ENCODE measurements at places on chromosomes 3 and 15.
A peak's percentile ranks its signal among the peaks of the same experiment; 100 is the strongest.

GRCh38 chr3:58317811-58318210 lies 11.5 kb downstream of the HTD2 start:
- DNase-seq: no peak

- DNase-seq: no peak
Measured at GRCh38 chr3:51802106-51802703, 23.2 kb upstream of the IQCF6 start.

- no peak for DNase-seq
Measured at GRCh38 chr3:36364260-36364659, 16.0 kb upstream of the STAC start.

GRCh38 chr3:7788881-7789280 lies 712.7 kb upstream of the LMCD1 start:
- DNase-seq: no peak

GRCh38 chr15:35522061-35522460 lies 23.9 kb downstream of the DPH6 start:
- DNase-seq: no peak

DNA sequence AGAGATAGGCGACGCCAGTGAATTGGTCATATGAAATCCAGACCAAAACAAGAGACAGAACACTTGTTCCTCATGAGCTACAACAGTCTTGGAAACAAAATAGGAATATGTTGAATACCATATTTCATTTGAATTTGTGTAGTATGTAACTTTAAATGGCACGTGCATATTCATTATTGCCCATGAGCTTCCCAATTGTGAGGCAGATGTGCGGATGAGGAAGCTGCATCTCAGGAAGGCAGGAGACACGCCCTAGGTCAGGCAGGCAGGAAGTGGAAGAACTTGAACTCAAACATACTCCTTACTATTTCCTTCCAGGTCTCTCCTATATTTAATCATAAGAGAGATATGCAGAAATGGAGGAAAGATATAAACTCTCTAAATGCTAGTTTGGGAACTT lies 106.8 kb upstream of the SLC2A2 start:
- DNase-seq: no peak

DNA sequence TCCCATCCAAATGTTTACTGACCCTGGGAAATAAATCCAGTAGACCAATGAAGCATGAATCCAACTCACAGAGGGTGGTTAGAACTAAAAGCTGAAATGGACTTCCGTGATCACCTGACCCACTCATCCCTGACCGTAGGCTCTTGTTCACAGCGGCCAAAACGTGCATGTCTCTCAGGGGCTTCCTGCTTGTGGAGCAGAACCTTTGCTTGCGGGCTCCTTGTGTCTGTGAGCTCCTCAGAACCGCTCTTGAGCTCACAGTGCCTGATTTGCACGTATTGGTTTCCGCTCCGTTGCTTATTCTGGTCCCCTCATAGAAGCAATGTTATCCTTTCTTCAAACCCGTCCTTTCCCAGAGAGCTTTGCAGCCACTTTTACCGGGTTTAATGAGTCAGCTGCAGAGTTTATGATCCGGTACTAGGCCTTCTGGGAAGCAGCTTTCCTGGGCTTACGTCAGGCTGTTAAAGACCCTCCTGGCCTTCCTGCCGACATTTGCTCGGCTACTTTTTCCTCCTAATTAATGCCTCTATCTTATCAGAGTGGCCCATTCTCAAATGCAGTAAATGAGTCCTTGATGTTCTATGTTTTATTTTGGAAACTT lies 35.4 kb downstream of the LIPC start:
- peak; percentile 48 for DNase-seq

DNA sequence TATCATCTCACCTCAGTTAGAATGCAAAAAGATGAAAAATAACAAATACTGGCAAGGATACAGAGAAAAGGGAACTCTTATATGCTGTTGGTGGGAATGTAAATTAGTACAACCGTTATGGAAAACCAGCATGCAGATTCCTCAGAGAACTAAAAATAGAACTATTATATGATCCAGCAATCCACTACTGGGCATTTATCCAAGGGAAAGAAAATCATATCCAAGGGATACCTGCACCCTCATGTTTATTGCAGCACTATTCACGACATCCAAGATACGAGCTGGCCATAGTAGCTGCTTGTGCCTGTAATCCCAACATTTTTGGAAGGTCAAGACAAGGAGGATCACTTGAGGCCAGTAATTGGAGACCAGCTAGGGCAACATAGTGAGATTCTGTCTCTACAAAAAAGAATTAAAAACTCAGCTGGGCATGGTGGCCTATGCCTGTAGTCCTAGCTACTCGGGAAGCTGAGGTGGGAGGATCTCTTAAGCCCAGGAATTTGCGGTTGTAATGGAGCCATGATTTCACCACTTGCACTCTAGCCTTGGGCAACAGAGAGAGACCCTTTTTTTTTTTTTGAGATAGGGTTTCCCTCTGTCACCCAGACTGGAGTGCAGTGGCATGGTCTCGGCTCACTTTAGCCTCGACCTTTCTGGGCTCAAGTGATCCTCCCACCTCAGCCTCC lies 26.6 kb downstream of the USP50 start:
- DNase-seq: no peak

- no peak for DNase-seq
Measured at GRCh38 chr3:69425249-69425648, 39.4 kb upstream of the FRMD4B start.

- no peak for DNase-seq
Measured at GRCh38 chr15:72970933-72971760, 81.1 kb upstream of the NEO1 start.

DNA sequence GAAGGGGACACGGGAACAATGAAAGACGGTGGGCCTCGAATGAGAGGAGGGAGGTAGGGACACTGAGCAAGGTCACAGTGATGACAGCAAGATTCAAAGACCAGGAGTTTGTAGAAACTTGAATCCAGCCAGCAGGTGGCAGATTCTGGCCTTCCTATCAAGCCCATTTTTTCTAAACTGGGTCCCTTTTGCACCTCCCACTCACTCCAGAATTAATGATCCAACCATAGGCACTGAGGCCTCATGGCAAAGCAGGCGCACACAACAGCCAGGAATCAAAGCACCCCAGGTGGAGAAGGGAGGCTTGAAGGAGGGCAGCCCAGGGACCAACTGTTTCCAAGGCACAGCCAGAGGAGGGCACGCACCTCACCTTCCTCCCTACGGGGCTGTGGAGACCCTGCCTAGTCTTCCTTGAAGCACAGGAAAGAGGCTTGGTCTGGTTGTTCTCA lies 90.2 kb downstream of the ANP32A start:
- DNase-seq: peak; percentile 12

- no peak for DNase-seq
Measured at GRCh38 chr3:112894258-112894657, 47.6 kb upstream of the CD200R1L start.

GRCh38 chr3:134721214-134721613 lies 70.4 kb upstream of the KY start:
- DNase-seq: no peak

- DNase-seq: no peak
Measured at GRCh38 chr3:38645076-38645475, 4.4 kb downstream of the SCN5A start.

GRCh38 chr15:99564221-99565048 lies 1.3 kb upstream of the MEF2A start:
- peak; percentile 77 for DNase-seq

- DNase-seq: no peak
Measured at GRCh38 chr15:29859293-29859692, 37.0 kb upstream of the TJP1 start.

DNA sequence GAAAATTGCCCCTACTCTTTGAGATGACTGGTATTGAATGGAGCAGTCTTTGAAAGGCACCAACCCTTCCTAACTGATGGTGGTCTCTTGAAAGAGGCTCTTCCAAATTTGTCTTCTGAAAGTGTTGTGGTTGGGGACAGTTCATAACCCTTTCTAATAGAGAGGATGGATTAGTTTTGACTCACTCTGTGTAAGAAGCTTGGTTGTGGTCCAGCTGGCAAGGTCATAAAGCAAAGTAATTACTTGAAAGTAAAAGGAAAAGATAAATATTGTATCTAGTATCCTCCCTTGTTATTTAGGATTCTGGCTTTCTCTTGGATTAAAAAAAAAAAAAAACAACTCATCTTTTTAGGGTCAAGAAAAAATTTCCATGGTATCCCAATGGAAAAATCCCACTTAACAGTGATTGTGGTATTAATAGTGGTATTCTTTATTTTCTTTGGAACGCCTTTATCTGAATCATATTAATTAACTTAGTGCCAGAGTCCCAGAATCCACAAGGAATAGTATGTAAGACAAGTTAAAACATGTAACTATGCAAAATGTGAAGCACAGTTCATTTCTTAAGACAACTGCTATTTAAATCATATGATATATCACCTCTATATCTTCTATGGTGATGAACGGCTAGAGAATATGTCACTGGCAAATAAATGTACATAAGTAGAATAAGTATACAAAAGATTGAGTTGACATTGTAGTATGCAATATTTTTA lies 469.3 kb upstream of the CDIN1 start:
- no peak for DNase-seq

DNA sequence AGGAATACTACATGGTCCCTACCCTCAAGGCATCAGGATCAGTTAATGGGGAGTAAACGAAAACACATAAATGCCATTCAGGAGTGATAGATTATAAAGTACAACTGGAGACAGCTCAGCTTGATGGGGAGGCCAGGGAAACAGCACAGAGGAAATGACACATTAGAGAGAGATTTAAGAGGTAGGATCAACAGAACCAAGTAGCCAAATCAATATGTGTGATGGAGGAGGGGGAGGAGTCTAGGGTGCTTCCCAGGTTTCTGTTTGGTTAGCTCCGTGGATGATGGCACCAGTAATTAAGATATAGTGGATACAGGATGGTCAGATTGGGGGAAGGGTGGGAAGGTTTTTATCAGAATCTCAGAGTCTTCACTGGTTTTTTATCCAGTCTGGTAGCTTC lies 229.5 kb upstream of the ROPN1 start:
- no peak for DNase-seq

DNA sequence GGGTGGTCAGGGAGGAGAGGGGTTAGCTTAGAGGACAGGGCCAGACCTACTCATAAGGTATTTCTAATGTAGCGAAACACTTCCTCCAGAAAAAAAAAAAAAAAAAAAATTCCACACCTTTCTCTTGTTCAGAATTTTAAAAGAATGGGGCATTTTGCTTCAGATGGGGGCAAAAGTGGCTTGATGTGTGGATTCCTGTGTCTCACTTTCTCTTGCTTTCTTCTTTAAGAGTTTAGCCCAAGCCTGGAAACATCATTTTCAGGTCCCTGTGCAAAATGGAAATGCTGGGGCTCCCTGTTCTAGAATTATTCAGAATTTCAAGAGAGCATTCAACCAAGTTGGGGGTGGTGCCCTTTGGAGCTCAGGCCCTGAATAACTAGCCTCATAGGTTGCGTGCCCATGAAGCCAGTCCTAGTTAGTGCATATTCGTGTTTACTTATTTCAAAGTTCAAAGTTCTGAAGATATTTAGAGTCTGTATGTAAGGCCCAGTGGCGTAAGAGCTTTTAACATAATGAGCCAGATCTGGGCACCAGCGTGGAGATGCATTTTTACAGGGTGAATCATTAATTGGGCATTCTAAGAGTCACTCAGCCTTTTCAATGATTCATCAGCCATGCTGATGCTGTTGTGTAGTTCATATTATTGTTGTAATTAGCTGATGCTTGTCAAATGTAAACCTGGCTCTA lies 104.5 kb downstream of the RPLP1 start:
- no peak for DNase-seq

DNA sequence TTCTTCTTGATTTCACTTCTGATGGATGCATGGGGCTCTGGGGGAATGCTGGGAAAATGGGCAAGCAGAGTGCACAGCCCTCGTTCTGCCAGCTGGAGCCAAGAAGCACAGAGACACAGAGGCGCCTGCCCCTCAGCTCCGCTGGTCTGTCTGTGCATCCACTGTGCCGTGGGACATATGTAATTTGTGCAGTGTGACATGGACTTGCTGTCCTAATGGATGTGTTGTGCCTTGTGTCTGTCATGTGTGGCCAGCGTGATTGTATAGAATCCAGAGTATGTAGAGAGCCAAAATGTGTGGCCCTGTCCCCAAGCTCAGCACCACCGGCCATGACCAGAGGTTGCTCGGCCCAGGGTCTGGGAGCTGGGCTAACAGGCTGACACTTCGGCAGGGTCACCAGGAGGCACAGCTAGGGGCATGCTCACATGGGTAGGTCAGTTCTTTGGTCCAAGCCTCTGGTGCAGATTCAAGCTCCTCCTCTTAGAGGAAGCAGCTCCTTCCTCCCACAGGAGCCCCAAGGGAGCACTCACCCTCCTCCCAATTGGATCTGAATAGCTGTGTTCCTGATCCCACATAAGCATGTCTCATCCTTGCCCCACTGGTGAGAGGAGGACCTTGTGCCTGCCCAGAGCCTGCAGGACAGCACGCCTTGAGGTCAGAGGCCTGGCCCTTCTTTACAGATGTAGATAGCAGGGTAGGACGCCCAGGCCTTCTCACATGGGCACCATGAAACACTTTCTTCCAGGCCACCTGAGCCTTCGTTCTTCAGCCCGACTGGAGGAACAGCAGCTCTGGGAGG lies 100.8 kb upstream of the ABHD17C start:
- no peak for DNase-seq

GRCh38 chr3:126259411-126260391 lies 79.3 kb upstream of the ALDH1L1 start:
- no peak for DNase-seq

- no peak for DNase-seq
Measured at GRCh38 chr3:133474817-133475216, 75.0 kb downstream of the BFSP2 start.

DNA sequence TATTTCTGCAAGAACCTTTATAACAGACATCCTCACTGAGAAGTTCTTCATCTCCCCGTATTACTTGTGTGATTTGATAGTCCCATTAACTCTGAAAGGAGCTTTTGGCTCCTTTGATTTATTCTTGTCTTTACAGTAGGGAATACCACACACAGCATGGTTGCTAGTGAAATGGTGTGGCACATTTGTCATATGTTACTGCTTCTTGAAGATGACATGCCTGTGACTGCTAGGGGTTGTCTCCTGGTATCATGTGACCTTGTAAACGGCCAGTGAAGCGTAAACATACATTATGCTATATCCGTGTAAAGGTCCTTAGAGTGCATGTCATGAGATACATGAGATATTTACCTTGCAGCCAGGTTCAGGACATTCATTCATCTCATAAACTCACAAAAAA lies 197.9 kb downstream of the RYR3 start:
- no peak for DNase-seq

DNA sequence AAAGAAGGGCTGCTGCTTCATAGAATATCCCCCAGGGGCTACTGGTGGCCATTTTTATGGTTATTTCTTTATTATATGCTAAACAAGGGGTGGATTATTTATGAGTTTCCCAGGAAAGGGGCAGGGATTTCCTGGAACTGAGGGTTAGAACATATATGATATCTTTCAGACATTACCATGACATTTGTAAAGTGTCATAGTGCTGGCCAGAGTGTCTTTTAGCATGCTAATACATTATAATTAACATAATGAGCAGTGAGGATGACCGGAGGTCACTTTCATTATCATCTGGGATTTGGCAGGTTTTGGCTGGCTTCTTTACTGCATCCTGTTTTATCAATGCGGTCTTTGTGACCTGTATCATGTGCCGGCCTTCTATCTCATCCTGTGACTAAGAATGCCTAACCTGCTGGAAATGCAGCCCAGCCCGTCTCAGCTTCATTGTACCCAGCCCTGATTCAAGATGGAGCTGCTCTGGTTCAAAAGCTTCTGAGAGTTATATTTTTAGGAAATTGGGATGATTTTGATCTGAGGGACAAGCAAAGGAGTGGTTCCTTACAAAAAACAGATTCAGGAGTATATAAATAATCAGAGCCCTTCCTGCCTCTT lies 9.1 kb upstream of the ZBTB20 start:
- DNase-seq: no peak

GRCh38 chr3:58962816-58963215 lies 87.0 kb downstream of the CFAP20DC start:
- no peak for DNase-seq

GRCh38 chr3:170163956-170164645 lies 17.4 kb downstream of the PHC3 start:
- no peak for DNase-seq

Measured in NCI-H187 (cell line).